Right lung (tissue), 10 donors: ENCODE measurements at places on chromosomes 12 and 14. TPM values are rescaled to one million over a fixed set of nuclear protein-coding genes. Genes with fewer than 3 reads are reported as not detected.

DNA sequence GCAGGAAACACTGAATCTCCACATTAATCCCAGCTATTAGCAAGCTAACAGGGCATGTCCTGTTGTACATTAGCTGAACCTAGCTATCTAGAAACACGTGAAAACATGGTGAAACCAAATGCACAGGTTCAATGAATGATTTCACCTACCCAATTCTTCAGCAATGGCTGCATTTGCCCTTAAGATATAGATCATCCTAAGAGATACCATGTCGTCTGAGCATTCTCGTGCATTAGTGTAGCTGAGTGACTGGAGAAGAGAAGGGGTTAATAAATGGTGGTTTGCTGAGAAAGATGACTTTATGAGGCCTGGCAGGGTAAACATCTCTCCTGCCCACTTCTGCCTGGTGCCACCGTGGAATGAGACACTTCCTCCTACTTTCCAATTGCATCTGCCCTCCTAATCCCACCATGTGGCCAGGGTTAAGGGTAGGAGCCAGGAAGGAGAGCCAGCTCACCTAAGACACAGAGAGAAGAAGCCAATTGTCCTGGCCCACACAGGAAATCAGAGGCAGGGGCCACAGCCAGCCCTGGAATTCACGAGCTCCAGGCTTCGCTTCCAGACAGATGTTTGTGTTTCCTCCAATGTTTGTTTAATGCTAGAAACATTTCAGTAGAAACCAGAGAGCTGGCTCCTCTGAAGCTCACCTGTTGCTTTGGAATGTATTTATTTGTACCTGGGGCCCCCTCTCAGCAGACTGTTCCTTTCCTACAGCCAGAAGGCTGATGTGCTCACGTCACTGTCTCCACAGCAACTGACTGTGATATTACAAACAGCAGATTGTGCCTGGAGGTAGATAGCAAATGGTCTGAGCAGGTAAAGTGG, 126.0 kb upstream of the PARP11 start:
- DNase-seq, result peak; percentile 64

DNA sequence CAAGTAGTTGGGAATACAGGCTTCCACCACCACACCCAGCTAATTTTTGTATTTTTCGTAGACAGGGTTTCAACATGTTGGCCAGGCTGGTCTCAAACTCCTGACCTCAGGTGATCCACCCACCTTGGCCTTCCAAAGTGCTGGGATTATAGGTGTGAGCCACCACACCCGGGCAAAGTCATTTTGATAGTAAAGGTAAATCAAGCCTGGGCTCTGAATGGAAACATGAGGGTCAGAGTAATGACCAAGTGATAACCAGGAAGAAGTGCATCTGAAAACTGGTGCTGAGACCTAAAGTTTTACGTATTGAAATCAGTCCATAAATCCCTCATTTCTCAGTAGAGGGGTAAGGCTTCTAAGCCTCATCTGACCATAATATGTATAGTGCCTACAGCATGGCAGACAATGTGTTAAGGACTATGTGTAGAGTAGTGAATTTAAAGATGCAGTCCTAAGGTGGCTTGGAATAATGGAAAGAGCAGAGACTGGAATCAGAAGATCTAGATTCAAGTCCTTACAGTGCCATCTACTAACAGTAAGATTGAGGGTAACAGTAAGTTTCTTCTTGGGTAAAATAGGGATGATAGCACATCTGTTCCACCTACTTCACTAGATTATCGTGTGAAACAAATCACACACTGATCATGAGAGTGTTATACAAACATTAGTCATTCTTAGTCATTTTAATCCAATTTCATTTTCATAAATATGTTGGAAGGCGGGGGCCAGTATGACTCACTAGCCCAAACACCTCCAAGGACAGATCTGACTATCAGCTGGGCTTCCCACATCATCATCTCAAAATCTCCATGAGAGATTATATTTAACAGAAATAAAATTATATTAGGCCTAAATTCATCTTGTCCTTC, 11.2 kb downstream of the MAP4K5 start:
- no peak for DNase-seq

DNA sequence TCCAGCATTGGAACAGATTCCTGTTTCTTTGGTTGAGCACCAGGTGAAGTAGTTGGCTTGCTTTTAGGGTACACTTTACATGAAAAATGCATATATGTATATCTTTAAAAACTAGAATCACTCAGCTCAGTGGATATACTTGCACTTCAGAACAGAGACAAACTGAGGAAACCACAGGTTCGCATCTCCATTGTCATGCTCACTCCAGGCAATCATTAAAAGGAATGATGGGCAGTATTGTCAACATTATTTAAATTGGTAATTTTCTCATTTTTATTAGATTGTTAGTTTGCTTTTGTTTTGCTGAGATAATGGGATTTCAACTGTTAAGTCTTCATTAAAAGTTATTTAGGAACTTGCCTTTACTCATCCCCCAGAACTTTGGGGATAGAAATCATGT, 71.0 kb upstream of the NELL2 start:
- DNase-seq, result no peak

- DNase-seq, result peak; percentile 86
These were observed 107.0 kb upstream of the PRICKLE1 start for GRCh38 chr12:42696406-42697149.

DNA sequence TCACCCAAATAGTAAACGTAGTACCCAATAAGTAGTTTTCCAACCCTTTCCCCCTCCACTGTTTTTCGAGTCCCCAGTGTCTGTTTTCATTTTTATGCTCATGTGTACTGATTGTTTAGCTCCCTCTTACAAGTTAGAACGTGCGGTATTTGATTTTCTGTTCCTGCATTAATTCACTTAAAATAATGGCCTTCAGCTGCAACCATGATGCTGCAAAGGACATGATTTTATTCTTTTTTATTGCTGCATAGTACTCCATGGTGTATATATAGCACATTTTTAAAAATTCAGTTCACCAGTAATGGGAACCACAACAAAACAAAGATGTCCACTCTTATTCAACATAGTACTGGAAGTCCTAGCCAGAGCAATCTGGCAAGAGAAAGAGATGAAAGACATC, 72.8 kb downstream of the DUSP6 start:
- no peak for DNase-seq

DNA sequence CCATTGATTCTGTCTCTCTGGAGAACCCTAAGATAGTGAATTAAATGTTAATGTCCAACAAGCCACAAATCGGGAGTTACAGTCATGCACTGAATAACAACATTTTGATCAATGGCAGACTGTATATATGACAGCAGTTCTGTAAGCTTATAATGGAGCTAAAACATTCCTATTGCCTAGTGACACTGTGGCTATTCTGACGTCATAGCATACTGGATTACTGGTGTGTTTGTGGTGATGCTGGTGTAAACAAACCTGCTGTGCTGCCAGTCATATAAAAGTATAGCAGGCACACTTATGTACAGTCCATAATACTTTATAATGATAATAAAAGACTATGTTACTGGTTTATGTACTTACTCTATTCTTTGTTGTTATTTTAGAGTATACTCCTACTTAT, 56.7 kb upstream of the BICD1 start:
- no peak for DNase-seq

DNA sequence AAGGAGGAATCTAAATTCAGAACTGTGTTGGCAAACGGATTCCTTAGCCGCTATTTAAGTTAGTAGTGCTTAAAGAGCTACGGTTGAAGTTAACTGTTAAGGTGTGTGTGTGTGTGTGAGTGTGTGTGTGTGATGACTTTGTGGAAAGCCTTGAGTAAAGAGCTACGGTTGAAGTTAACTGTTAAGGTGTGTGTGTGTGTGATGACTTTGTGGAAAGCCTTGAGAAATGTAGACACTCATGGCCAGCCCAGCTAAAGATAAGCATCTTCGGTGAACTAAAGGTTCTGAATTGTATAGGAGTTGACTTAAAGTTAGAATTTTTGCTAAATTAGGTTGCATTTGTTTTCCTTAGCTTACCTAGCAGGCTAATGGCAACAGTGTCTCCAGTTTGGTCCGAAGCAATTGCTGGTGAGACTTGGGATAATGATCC, 1.4 kb downstream of the KTN1 start:
- no peak for DNase-seq

DNA sequence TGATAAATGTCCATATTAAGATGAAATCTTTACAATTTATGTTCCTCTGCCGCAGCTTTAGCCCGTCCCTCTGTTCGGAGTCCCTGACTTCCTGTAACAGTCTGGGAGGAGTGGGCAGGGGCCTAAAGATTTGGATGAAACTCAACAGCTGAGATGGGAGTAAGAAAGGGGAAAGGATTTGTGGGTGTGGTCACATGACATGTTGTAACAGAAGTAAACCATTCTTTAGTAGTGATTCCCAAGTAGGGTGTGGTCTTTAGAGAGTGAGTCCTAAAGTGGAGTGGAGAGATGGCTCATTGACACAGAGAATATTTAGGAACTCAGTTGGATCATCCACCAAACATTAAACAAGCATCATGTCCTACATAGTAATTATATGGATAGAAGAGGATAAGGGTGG, 12.9 kb downstream of the TMEM117 start:
- DNase-seq, result no peak

DNA sequence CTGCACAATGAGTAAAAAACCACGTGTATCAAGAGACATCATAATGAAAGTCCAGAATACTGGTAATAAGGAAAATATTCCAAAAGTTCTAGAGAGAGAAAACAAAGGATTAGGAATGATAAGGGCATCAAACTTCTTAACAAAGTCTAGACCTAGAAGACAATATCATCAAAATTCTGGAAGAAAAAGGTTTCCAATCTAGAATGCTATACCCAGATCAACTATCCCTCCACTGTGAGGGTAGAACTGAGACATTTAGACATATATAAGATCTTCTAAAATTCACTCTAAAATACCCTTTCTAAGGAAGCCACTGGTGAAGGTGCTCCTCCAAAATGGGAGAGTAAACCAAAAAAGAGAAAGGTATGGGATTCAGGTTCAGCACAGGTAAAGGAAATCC, 2.9 kb downstream of the C1RL start:
- DNase-seq, result no peak

- DNase-seq, result no peak
These were observed 97.5 kb downstream of the ZFP36L1 start for GRCh38 chr14:68695326-68695768.

DNA sequence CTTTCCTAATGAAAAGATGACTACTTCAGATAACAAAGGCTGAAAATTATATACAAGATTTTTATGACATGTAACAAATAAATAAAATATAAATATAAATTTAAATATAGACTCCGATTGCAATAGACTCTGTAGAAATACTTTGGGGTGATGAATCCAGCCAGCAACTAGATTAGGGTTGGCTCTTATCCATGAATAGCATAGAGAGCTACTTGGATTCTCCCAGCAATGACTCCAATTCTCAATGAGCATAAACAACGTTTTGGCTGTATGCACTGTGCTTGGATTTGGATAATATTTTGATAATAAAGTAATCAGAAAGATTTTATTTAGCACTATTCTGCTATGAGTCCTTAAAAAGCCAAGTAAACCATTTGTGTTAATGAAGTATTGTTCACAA, 58.0 kb upstream of the LRFN5 start:
- DNase-seq, result peak; percentile 20

DNA sequence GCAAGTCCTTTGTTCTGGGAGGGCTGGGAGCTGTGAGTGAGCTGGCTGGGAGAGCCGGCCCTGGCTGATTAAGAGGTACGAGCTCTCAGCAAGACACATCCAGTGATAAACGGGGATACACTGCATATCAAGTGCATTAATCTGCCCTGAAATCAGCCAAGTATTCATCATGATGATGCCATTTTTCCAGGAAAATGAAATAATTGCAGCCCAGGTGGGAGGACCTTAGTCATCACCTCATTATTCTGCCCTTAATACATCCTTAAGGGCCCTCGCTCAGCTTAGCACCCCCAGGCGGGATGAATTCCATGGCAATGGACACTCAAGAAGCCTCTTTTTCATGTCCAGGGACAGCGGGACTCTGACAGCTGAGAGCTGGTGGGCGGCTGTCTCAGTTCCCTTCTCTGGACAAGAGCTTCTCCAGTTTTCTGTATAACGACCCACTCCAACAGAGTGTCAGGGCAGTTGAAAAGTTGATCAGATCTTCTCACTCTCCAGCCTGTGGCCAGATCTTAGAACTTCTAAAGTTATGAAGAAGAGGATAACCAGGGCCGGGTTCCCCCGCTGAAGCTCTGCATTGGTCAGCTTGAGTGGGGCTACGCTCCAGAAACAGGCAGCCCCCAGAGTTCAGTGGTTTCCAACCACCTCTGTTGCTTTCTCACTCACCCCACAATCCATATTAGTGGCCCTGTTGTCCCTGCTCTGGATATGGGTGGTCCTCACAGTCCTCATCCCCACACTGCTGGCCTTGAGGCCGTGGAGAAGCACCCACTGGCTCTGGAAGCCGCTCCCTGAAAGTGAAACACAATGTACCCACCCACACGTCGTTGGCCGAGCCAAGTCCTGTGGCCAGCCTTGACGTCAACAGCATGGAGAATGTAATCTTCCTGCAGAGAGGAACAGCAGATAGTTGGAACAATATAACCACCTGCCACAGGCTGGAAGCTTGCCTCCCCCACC, 306.2 kb upstream of the DIO3 start:
- no peak for DNase-seq

DNA sequence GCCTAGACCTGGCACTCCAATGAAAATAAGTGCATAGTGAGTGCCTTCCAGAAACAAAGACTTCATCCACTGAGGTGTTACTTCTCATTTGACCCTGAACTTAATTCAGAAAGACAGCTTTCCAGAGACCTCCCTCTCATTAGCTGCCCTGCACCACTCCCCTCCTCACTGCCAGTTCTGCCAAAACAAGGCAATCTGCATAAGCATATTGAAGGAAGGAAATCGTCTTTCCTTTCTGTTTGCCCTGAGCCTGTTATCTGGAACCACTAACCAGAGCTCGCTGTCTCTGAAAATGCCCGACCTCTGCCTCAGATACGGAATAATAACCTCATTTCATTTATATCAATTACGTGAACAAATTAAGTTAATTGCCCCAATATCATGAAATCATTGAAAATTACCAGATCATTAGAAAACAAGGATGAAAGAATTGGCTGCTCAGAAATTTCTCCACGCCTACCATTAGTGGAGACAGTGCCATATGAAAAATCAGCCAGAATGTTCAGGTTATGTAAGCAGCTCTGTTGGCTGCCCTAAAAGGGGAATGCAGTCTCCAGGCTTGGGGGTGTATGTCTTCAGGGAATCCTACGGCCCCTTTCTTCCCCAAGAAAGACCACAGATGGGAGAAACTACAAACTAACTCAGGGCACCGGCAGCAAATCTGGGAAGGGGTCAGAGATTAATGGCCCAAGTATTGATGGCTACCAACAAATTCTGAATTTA, 149.9 kb upstream of the FKBP4 start:
- DNase-seq, result no peak

PLEK2 gene
- 3.8 TPM for polyA plus RNA-seq

PPFIA2 gene
- polyA plus RNA-seq, result 1.8 TPM

CD9 gene
- polyA plus RNA-seq, result 124 TPM

CRIP1 gene
- 83.2 TPM for polyA plus RNA-seq

SOCS2 gene
- polyA plus RNA-seq, result 40.7 TPM
